ENCODE measurements at places on chromosomes 2 and 18.

DNA sequence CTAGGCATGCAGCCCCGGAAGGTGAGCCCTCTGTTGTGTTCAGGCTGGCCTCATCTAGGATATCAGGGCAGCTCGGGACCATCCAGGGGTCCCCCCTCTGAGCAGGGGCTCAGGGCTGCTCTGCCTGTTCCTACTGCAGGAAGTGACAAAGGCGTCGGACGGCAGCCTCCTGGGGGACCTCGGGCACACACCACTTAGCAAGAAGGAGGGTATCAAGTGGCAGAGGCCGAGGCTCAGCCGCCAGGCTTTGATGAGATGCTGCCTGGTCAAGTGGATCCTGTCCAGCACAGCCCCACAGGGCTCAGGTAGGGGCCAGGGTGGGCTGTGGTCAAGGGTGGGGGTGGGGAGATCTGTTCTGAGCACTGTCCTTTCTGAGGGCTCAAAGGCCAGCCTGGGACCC lies 13.1 kb downstream of the KCNIP3 start:
- DNase-seq, result no peak

GRCh38 chr2:14016289-14016955 lies 616.1 kb upstream of the LRATD1 start:
- DNase-seq, result no peak

GRCh38 chr2:81576713-81577112 lies 1272.2 kb upstream of the LRRTM1 start:
- no peak for DNase-seq

- DNase-seq, result no peak
Observed at GRCh38 chr2:186273953-186274352, 212.1 kb upstream of the ZC3H15 start.

GRCh38 chr2:46461011-46461674 lies 18.2 kb upstream of the TMEM247 start:
- peak; percentile 28 for DNase-seq

DNA sequence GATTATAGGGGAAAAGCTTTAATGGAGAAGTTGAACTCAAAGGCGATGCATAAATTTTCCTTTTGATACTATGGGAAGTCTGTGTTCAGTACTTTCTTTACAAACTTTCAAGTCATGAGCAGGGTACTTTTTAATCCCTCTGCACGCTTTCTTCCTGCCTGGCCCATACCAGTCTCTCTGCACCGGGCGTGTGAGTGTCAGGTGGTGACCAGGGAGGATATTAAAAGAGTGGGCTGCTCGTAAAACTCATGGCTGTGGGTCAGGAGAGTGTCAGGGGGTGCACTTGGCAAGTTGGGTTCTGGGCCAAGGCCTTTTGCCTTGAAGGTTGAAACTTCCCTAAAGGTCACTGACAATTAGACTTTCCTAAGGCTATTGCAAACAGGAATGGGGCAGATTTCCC lies 367.8 kb downstream of the GPD2 start:
- DNase-seq, result no peak

DNA sequence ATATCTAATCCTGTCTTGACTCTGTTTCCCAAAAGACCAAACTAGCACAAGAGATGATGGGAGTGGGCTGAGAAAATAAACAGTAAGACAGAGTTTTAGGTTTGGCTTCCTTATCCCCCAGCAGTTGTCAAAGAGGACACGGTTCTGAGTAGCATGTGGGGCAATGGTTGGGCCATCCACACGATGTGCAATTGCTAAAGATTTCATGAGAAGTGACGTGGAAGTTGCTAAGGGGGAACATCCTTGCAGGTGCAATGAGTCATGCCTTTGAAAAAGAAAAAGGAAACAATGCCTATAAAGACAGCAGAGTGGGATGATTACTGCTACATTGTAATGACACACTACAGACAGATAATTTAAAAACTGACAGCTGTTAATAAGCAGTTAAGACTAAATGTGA lies 1395.8 kb downstream of the LRP1B start:
- no peak for DNase-seq

DNA sequence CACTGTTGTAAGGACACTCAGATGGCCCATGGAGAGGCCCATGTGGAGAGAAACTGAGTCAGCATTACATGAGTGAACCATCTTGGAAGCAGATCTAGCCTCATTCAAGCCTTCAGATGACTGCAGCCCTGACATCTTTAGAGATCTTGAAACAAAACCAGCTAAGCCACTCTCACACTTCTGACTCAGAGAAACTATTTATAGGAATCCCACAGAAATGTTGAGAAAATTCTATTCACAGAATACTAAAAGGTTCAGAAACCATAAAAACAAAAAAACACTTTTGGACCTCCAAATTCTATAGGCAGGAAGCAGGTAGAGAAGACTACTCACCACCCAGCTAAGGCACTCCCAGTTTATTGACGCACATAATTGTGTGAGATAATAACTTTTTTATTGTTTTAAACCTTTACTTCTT lies 8.7 kb downstream of the TMEM169 start:
- DNase-seq, result no peak

DNA sequence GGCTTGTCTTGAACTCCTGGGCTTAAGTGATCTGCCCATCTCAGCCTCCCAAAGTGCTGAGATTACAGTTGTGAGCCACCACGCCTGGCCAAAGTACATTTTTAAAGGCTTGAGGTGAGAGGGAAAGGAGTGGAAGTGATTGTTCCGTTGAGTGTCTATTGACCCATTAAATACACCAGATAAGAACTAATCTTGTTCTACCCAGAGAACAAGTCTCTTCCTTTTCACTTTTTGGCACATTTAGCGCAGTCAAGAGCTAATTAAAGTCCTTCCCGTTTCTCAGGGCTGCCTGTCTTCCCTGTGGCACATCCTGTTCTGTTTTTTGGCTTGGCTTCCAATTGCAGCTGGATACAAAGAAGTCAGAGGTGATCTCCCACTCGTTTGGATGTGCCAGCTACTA lies 172.3 kb downstream of the ALPK2 start:
- no peak for DNase-seq

DNA sequence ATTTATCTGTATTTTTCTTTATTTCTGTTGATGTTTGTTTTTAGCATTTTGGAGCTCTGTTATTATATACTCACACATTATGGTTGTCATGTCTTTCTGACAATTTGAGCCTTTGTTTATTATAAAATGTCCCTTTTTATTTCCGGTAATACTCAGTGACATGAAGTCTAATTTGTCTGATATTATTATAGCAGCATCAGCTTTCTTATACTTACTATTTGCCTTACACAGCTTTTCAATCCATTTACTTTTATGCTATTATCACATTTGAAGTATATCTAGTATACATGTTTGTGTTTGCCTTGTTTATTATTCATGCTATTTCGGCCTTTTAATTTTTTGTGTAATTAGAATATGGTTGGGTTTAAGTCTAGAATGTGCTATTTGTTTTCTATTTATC lies 430.6 kb upstream of the FANCL start:
- DNase-seq, result no peak

- no peak for DNase-seq
Observed at GRCh38 chr18:67590571-67591141, 74.1 kb upstream of the DSEL start.

- DNase-seq, result no peak
Observed at GRCh38 chr2:154533300-154533940, 165.1 kb upstream of the KCNJ3 start.

DNA sequence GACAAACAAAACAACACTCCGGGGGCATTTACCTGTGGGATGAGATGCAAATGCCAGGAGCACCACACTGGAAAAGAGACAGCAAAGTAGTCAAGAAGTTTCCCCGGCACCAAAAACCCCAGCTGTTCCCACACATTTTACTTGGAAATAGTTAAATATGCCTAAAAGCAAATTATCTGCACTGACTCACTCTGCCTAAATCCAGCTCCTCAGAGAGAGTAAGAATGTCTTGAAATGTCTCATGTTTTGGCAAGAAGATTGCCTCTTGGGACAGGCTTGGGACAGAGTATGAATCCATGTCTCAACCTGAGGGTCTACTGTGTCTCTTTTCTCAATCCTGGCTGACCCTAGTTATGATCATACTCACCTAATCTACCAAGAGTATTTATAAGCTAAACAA lies 87.5 kb upstream of the RIOK3 start:
- no peak for DNase-seq

- no peak for DNase-seq
Observed at GRCh38 chr2:196213252-196213980, 42.0 kb upstream of the STK17B start.

- no peak for DNase-seq
Observed at GRCh38 chr2:190159453-190159852, 96.9 kb upstream of the MSTN start.

GRCh38 chr18:369224-370015 lies 101.6 kb upstream of the THOC1 start:
- no peak for DNase-seq

DNA sequence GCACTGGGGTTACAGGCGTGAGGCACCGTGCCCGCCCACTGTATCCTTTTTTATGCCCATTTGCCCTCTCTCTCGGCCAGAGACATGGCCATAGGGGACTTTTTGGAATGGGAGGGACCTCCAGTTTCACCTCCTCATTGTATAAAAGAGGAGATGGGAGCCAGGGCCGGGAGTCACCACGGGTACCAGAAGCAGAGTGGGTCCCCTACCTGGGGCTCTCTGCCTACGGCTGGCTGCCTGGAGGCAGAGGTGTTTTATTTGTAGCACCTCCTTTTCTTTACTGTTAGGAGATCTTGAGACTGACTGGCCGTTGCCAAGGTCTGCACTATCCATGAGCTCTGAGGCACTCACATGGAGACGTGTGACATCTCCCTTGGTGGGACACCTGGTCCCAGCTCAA lies 162.8 kb downstream of the LDLRAD4 start:
- DNase-seq, result no peak

DNA sequence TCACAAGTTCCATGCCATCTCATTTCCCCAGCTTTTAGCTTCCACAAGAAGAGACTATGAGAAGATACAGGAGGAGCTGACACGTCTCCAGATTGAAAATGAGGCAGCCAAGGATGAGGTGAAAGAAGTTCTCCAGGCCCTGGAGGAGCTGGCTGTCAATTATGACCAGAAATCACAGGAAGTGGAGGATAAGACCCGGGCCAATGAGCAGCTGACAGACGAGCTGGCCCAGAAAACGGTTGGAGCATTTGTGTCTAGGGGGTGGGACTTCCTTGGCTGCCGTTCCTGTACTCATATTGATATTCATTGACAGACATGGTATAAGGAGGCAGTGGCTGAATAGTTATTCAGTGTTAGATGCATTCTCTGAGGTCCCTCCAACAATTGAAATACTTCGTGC lies 57.2 kb upstream of the LYPD6B start:
- no peak for DNase-seq

DNA sequence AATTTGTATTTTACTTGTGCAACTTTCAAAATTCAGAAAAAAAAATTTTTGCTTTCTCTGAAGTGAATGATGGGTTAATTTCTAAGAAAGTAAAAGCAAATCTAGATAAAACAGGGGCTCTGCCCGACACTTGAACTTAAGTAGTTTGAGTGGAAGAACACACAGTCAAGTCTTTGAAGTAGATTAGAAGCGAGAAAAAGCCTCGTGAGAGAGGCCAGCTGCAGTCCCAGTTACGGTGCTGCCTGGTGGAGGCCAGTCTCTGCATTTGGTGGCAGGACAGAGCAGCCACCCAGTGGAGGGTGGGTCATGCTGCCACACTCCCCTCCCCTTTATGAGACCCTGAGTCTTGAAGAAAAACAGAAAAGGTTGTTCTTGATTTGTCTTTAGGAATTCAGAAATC lies 81.8 kb downstream of the INPP5D start:
- no peak for DNase-seq

GRCh38 chr18:79382681-79383387 lies 12.9 kb upstream of the NFATC1 start:
- no peak for DNase-seq

GRCh38 chr18:25896956-25897355 lies 193.5 kb downstream of the SS18 start:
- no peak for DNase-seq

GRCh38 chr2:43239981-43240765 lies 13.8 kb upstream of the ZFP36L2 start:
- DNase-seq, result no peak

DNA sequence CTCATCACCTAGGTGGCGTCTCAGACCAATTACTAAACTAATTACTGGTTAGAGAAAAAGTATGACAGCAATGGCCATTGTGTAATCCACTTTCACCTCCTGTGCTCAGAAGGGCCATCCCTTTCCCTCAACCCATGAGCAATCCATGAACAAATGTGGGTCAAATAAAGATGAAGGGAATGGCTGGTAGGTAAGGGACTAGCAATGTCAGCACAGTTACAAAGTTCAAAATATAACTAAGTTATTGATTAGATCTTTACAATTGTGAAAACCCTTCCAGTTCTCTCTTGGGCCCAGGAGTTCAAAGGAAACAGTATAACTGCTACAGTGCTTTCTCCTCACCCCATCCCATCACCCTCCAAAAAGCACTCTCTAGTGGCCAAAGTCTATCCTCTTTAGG lies 98.3 kb downstream of the DTNA start:
- no peak for DNase-seq

DNA sequence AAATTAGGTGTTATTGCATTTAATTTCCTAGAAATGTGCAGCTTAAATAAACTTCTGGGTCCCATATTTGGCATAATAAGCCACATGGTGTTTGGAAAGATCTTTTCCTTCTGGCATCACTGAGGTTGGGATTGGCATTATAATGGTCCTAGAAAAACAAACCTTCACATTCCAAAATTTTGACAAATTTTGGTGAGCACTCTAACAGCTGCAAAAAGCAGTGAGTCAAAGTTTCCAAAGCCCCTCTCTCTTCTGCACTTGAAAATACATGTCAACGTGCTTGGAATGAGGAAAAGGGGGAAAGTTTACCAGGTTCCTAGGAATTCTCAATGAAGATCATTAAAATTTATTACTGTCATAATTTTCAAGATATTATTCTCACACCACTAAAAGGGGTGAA lies 77.8 kb upstream of the STK17B start:
- no peak for DNase-seq

DNA sequence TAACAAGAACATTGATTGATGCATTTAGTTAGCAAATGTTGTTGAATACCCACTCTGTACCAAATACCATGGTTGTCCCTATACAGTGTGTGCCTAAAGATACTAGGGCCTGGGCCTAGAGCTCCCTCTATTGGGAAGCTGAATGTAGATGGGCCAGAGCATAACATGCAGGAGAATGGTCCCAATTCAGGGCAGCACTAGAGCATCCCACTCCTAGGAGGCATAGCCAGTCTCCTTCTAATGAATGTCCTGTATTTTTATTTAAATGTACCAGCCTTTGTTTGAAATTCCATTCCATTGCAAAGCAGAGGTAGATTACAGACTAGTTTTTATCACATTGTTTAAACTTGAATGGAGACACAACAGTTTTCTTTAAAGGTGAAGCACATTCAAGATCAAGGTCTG lies 90.6 kb downstream of the FEZ2 start:
- peak; percentile 3 for DNase-seq

DNA sequence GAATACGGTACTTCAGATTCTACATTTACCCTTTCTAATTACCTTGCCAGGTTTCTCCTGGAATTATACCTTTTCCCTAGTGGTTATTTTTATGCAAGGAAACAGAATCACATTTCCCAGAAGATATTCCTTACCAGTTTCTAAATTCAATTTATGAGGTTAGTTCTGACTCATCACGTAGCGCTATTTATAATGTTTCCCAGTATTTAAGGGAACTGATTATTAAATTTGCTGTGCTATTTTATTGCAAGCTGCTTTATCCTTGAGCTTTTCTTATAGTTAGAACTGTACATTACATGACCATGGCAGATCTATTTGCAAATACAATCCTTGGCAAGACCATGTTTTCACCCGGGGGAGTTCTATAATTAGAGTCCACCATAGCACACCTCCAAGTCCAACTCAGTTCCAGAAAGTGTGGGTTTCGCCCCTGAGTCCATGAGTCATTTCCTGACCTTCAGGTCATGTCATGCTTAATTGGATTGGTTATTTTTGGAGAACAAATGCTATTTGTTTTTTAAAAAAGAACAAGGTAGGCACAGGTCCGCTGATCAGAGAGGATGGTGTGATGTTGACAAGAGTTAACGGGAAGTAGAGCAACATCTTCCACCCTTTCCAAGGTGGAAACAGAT lies 126.6 kb downstream of the ZNF532 start:
- DNase-seq, result no peak
